NCI-H226 (cell line): ENCODE measurements at places on chromosomes 16 and 17.
A peak's percentile ranks its signal among the peaks of the same experiment; 100 is the strongest.

DNA sequence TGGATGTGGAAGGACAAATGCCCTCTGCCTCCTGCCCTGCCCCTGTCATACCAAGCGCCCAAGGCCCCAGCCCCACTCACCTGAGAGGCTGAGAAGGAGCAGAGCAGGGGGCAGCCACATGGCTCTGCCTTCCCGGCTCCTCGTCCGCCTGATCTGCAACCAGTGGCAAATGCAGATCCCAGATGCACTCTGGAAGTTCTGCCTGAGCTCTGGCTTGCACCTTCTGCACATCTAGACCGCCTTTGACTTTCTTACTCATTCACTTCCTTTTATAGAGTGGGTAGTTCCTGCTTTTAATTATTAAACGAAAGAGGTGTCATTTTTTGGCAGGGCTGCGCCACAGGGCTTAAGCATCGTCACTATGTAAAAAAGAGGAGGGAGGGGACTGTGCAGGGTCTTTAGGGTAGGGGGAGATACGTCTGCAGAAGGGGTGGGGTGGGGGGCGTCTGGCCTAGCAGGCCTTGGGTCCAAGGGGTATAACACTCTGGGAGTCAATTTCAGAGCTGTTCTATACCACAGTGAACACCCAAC lies at the start of gene CD300LB:
Gene CD300LB (minus strand): TSS at position 245 of the 531 bp plus-strand sequence. CDS start 125 bp downstream, at position 120.
- DNase-seq, result no peak

DNA sequence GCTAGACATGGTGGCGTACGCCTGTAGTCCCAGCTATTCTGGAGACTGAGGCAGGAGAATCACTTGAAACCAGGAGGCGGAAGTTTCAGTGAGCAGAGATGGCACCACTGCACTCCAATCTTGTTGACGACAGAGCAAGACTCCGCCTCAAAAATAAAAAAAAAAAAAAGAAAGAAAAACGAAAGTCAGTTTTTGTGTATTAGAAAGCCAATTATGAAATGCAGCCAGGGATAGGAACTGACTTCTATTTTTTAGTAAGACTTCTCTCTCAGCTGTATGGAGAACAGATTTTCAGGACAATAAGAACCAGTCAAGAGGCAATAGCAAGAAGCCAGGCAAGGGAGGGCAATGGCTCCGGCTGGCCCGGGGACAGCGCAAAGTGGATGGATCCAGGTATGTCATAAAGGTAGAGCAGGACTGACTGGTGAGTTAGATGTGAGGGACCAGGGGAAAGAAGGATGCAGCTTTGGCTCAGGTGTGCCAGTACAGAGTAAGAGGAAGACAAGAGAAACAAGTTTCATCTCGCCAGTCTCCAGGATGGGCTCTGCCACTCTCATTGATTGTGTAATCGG lies 12.5 kb upstream of the CCL1 start:
- DNase-seq, result no peak

DNA sequence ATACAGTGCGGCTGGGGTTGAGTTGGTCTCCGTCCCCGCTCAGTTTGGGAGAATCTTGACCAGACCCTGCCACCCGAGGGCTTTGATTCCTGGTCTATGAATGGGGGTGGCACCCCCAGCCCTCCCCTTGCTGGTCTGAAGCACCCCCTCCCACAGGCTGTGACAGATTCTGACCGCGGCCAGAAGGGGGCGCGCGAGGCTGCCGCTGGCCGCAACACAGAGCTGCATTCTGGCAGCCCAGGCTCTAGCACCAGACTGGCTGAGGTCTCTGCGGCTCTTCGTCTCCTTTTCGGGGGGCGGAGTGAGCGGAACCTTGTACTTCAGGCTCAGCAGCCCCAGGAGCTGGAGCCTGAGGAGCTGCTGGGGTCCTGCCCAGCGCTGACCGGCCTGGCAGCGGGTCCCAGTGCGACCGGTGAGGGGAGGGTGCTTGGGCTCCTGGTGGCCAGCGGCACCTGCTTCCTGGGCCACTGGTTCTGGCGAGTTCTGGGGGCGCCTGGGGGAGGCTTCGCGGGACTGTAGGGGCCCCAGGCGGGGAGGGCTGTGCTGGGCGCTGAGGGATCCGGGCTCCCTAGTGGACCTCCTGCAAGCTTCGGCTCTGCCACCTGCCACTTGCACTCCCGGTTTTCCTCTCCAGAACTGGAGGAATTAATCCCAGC lies 1011.6 kb downstream of the KCNJ18 start:
- DNase-seq, result no peak

- DNase-seq, result peak; percentile 72
These were observed 2.2 kb downstream of the JUP start for GRCh38 chr17:41784207-41784744.

- DNase-seq, result peak; percentile 47
These were observed 10.6 kb upstream of the TMIGD1 start for GRCh38 chr17:30344283-30345088.

- DNase-seq, result no peak
These were observed 13.7 kb upstream of the CD300E start for GRCh38 chr17:74637265-74637664.

GRCh38 chr16:48284772-48285409 lies 37.6 kb upstream of the ABCC11 start:
- DNase-seq, result no peak

DNA sequence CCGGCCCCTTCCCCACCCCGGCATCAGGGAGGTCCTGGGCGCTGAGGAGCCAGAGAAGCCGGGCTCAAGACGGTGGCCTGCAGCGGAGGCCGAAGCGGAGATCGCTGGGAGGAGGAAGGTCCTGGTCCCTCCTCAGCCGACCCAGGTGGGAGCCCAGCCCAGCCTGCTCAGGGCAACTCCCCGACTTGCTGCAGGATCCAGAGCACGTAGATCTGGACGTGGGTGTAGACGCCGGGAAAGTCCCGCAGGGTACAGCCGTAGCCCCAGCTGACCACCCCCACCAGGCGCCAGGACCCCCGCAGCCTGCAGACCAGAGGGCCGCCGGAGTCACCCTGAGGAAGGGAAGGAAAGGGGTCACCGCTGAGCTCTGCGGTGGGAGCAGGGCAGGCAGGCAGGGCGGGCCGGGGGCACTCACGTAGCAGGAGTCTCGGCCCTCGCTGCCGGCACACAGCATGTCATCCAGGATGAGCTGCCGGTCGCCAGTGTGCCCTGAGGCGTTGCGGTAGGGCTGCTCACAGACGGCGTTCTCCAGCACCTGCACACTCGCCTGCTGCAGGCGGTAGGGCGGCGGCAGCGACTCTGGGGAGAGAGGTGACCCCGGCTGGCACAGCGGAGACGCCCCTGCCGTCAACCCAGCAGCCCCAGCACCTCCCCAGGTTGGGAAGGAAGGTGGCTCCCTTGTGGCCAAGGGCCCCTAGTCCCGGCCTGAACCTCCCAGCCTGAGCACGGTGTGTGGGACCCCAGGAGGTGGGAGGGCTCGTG lies 5.4 kb downstream of the TPSD1 start:
- no peak for DNase-seq

GRCh38 chr16:82092711-82093110 lies 57.7 kb downstream of the HSD17B2 start:
- peak; percentile 36 for DNase-seq

DNA sequence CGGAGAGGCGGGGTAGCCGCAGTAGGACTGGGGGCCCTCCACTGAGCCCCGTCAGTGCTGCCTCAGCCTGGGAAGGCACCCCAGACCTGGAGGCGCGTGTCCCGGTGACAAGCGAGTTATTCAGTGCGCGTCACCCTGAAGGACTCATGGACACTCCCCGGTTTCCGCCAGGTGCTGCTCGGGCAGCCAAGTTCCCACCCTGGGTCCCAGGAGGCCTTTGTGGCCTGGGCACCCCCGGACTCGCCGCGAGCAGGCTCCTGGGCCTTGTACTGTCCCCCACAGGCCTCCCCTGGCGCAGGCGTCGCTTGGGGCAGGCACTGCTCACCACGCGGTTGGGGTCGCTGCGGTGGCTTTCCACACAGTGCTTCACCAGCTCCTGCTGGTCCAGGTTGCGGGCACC lies 7.6 kb downstream of the RNF166 start:
- no peak for DNase-seq

DNA sequence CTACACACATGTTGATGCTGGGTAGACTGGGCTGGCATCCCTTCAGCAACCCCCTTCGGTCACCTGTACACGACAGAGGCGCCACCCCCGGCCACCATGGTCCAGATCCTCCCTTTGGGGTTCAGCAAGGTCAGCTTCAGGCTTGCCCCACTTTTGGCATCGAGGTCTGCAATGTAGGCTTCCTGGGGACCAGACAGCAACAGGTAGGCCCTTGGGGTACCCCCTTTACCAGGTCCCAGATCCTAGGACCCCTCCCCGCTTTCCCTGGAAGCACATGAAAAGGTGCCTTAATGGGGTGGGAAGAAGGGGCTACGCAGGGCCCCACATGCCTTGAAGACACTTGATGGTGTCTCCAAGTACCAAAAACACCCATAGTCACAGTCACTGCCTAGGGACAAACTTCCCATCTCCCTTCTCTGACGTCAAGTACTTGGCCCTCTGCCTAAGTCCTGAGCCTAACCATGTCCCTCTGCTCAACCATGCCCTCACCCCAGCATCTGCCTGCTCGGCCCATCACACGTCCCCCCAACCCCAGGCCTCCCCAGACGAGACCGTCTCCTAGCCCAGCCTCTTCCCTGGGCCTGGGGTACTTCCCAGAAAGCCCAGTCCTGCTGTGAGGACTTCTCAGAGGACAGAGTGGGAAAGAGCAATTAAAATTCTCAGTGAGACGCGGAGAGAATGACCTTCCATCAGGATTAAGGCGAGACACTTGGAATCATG lies 12.1 kb downstream of the ACLY start:
- DNase-seq, result no peak

GRCh38 chr16:89983536-89983935 lies 35.0 kb downstream of the DEF8 start:
- DNase-seq, result no peak

GRCh38 chr16:61998460-61998859 lies 37.8 kb downstream of the CDH8 start:
- DNase-seq, result no peak

- peak; percentile 54 for DNase-seq
These were observed 13.8 kb downstream of the CTRL start for GRCh38 chr16:67917852-67918236.

- no peak for DNase-seq
These were observed 8.4 kb upstream of the CNTNAP4 start for GRCh38 chr16:76268824-76269223.

GRCh38 chr16:73915935-73916334 lies 380.7 kb upstream of the PSMD7 start:
- DNase-seq, result no peak

GRCh38 chr17:8314797-8315763 lies 5.0 kb downstream of the ARHGEF15 start:
- DNase-seq, result no peak

GRCh38 chr17:15462976-15463772 lies 4.2 kb downstream of the CDRT4 start:
- DNase-seq, result peak; percentile 72

DNA sequence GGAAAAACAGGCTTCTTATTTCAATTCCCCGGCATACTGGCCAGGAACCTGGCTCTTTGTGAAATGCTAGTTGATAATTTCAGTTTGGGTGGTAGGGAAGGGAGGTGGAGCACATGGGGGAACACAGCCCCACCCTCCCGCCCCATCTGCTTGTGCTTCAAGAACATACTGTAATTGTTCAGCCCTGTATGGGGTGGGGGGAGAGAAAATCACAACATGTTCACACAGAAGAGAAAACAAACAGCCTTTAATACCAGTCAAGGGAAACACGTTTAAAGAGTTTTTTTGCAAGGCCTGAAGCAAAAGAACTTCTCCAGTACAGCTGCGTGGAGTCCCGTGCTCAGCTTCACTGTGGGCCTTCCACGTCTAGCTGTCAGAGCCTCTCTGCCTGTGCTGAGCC lies 59.7 kb downstream of the SHISA6 start:
- DNase-seq, result no peak

- DNase-seq, result no peak
These were observed 1.6 kb downstream of the XYLT1 start for GRCh38 chr16:17469011-17469740.

- no peak for DNase-seq
These were observed 621 bp downstream of the KCNJ2 start for GRCh38 chr17:70169709-70170597.

DNA sequence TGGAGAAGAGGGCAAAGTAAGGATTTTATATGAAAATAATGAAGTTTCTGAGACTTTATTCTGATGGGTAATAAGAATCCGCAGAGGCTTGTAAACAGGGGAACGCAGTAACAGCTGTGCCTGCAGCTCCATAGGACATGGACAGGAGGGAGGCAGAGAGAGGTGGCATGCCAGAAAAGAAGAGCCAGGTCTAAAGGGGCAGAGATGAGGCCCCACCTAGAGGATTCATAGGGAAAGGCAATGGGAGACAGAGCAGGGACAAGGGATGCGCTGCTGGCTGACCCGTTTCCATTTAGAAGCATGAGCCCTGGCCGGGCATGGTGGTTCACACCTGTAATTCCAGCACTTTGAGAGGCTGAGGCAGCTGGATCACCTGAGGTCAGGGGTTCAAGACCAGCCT lies 340.3 kb upstream of the CDH5 start:
- DNase-seq, result no peak

GRCh38 chr17:67570797-67571196 lies 146.9 kb upstream of the NOL11 start:
- no peak for DNase-seq

GRCh38 chr16:74709441-74709877 lies 8.8 kb upstream of the MLKL start:
- DNase-seq, result peak; percentile 53

GRCh38 chr16:12587646-12588277 lies 215.9 kb downstream of the CPPED1 start:
- no peak for DNase-seq

DNA sequence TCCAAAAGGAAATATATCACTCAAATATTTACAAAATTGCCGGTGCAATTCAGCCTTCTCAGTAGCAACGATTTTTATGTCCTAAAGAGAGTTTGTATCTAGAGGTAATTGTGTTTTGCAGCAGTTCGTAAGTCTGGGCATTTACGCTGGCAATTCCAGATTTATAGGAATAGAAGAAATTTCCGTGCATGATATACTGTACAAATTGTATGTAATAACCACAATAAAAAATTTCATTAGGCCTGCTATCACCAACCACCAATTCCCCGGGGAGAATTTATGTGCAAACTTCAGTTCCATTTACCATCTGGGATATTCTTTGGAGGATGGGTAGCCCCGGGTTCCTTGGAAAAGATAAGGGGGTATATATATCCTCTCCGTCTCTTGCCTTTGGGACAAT lies 401.5 kb downstream of the TMEM114 start:
- DNase-seq, result no peak

DNA sequence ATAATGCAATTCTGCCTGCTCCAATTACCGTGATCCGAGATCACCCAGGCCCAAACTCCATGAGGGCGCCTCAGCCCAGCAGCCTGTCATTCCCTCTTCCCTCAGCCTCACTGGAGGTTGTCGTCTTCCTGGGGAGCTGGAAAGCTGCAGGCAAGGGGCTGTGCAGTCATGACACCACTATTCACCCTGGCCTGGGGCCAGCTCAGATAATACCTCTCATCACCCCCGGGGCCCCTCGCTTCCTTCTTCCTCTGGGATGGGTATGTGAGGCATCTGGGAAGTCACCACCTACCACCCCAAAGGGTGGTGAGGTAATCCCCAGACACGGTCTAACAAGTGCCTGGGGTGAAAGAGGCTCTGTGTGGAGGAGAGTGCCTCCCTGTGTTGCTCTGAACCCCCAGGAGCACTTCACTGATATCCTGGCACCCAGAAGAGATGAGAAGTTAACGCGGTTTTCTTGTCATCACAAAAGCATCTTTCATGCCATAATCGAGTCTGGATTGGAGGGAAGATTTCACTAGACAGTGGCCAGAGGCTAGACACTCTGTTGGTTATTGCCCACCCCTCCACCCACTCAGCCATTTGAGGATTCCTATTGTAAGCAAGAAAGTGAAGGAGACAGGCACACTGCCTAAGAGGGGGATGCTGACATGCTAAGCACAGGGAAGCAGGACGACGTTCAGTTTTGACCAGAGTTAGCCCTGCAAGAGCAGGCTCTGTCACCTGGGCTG lies 18.4 kb downstream of the CFAP20 start:
- DNase-seq, result peak; percentile 95
